ENCODE measurements at places on chromosomes 2 and 18.
A peak's percentile ranks its signal among the peaks of the same experiment; 100 is the strongest.

DNA sequence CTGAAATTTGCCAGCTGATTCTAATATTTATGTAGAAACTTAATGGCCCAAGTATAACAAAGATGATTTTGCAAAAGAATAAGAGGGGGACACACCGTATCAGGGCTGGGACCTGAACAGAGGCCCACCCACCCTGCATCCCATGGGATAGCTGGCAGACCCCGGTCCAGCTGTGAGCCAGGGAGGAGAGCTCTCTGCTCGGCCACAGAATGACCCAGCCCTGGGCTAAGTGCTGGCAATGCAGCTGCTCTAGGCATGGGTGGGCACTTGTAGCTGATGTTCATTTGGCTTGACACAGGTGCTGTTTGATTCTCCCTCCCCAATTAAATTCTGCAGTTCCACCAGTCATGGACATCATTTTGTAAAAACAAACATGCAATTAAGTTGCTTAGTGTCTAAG lies 522.8 kb upstream of the RAB6C start:
- DNase-seq: no peak

GRCh38 chr2:100230754-100231153 lies 88.4 kb upstream of the AFF3 start:
- DNase-seq: peak; percentile 20

GRCh38 chr2:140526575-140526974 lies 1604.2 kb downstream of the LRP1B start:
- DNase-seq: no peak

GRCh38 chr2:127670055-127670956 lies 5.0 kb downstream of the LIMS2 start:
- DNase-seq: no peak

GRCh38 chr2:26874514-26874913 lies 26.6 kb downstream of the DPYSL5 start:
- no peak for DNase-seq

- DNase-seq: no peak
Measured at GRCh38 chr2:233358335-233358734, 4.0 kb downstream of the DGKD start.

- no peak for DNase-seq
Measured at GRCh38 chr2:134739879-134740301, 21.1 kb upstream of the TMEM163 start.

DNA sequence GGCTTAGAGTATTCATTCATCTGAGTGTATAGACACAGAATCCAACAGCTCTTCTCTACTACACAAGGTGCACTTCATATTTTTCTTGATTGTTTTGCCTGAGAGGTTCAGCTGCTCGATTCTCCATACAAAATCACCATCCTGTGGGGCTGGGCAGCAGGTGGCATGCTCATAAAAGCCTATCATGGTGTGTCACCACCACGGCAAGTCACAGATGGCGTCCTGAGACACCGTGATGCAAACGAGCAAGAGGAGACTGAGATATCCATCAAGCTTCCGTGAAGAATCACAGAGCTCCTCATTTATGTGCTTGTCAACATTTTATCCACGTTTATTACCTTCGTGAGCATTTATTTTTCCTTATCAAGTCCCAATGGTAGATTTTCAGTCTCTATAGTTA lies 22.4 kb upstream of the NRP2 start:
- no peak for DNase-seq

DNA sequence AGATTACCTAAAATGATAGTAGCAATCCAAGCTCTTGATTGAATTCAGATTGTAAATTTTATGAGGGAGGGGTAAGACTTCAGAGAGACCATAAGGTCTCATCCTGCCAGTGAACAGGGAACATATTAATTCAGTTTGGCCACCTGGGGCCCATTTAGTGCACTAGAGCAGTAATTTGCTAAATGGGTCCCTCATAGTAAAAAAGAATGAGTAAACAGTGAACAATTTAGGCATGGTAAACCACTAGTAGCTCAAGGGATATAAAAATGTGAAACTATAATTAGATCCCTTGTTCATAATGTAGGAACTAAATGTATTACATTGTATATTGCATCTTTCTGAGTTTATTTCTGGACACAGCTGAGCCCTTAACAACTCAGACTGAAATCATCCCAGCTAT lies 4.9 kb upstream of the PHLPP1 start:
- no peak for DNase-seq

- DNase-seq: no peak
Measured at GRCh38 chr2:28135324-28135723, 244.8 kb downstream of the BABAM2 start.

- no peak for DNase-seq
Measured at GRCh38 chr2:48849770-48850169, 94.2 kb upstream of the LHCGR start.

DNA sequence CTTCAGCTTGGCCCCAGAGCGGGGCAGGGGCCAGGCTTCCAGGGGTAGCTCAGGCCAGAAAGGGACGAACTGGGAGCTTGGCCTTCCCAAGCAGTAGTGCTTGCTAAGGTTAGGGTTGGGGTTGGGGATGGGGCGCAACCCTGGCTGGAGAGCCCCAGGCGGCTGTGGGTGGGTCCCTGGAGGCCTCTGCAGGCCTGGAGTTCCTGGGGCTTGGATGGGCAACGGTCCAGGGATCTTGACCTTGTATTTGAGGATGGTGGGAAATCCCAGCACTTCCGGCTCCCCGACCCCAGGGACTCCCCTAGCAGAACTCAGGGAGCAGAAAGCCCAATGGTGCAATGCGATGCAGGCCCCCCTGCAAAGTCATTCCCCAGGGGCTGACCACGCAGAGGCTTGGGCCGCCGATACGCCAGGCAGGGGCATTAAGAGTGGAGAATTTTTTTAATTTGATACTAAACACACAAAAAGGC lies 12.6 kb upstream of the MLPH start:
- DNase-seq: no peak

DNA sequence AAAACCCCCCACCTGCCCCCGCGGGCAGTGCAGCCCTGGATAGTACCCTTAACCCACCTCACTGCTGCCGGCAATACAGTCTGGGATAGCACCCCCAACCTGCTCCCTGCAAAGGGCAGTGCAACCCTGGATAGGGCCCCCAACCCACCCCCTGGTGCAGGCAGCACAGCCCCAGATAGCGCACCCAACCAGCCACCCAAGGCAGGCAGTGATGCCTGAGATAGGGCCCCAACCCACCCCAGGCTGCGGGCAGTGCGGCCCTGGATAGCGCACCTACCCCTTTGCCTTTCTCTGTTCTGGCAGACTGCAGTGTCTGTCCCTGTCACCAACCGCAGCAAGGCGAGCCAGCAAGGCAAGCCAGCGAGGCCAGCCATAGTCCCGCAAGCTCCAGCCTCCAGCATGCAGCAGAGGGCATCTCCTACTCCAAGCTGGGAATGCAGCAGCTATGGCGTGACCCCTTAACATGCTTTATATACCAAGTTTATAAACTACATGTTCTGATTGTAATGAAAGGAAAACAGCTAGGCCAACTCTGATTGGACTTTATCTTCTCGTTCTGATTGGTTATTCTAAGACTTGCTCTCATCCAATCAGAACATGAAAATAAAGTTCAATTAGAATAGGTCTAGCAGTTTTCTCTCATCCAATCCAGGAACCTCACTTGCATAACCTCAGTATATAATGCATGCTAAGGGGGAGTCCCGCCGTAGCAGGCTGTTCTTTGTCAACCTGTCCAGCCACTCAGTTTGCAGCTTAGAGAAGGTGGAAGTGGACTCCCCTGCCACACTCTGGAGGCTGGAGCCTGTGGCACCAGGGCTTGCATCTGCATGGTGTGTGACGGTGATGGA lies 34.1 kb upstream of the ANKRD62 start:
- DNase-seq: no peak

- peak; percentile 27 for DNase-seq
Measured at GRCh38 chr18:48674758-48675351, 136.0 kb downstream of the CTIF start.

DNA sequence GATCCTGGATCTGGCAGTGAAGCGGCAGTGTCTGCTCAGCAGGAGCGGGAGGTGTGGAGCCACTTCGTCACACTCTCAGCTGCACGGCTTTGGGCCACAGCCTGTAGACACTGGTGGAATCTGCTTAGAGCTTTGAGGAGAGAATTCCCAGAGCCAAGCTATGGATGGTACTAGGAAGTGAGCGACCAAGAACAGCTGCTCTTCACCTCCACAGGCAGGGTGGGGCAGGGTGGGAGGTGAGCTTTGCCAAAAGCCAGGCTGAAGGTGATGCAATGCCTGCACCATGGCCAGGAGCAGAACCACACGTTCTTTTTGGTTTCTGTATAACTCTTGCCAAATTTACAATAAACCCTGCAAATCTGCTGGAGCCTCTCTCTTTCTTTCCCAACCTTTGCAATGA lies 226.1 kb downstream of the ANKRD30B start:
- DNase-seq: no peak

GRCh38 chr2:59851836-59852475 lies 701.5 kb downstream of the BCL11A start:
- no peak for DNase-seq

- DNase-seq: no peak
Measured at GRCh38 chr2:141899740-141900139, 231.1 kb downstream of the LRP1B start.

GRCh38 chr2:169272010-169272409 lies 90.3 kb downstream of the LRP2 start:
- DNase-seq: no peak

- DNase-seq: no peak
Measured at GRCh38 chr18:33467531-33467930, 27.0 kb upstream of the CCDC178 start.

DNA sequence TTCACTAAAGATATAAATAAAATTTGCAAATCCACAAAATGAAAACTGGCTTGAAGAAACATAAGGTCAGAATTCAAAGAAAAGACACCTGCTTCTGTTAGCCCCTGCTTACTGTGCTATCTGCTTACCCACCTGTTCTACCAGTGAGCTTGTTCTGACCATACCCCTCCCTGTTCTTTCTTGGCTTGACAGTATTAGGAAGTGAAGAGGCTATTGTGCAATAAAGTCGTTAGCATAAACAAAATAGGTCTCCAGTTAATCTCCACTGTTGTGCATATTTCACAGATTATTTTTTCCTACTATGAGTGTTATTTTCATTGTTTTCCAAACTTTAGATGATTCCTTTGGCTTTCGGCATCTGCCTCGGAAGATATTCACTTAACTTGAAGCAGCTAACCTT lies 322.1 kb downstream of the CCDC85A start:
- DNase-seq: no peak

GRCh38 chr2:134253804-134254203 lies at the start of gene MGAT5:
MGAT5 (plus strand) TSS chr2:134254072; CDS start chr2:134254404, 332 bp downstream.
- DNase-seq: no peak

DNA sequence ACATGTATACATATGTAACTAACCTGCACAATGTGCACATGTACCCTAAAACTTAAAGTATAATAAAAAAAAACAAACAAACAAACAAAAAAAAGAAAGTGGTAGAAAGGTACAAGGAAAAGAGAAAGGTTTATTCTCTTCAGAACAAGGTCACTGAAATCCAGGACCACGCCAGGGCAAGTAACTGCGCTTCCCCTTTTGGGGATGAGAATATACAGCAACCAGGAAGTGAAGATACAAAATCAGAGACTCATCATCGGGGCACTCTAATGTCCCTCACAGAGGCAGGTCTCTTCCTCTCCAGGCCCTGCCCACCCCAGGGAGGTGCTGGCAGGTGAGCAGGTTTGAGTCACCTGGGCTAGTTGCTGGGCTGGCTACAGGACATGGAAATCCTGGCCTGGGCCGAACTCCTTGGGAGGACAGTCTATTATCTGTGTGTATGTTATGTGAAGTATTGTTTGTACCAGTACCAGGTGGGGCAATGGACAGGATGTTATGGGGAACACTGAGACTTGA lies 100.4 kb upstream of the GPR45 start:
- no peak for DNase-seq

GRCh38 chr2:235270956-235271355 lies 222.9 kb upstream of the AGAP1 start:
- no peak for DNase-seq

DNA sequence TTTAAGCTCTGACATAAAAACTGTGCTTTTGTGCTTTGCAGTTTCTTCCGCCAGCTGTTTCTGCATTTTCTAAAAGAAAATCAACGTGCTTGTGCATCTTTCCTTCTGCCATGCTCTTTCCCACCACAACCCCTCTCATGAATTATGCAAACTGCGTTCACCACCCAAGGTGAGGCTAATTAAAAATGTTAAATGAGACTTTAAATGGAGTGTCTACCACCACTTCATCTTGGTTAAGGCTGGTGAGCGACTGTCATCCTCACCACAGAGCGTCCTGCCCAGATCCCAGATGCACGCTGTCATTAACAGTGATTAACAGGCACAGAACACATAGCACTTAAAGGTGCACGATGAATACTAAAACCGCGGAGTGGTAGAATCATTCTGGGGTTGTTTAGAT lies 250.5 kb upstream of the RAB6C start:
- DNase-seq: no peak

DNA sequence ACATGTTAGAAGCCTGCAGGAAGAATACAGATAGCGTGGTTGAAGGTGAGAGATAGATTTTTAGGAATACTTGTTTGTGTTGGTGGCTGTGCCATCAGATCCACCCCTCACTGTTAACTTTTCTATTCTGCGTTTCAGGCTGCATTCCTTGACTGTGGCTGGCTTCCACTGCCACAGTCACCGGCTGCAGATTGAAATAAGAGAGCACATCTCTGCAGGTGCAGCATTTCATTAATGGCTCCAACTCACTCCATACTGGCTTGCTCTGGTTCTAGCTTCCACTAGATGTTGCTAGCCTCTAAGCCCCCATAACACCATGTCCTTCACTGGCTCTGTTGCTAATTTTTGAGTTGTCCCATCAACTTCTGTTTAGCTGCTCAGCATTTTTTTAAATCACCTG lies 286.5 kb downstream of the CPS1 start:
- DNase-seq: no peak

GRCh38 chr18:46051731-46052461 lies 20.2 kb downstream of the PSTPIP2 start:
- no peak for DNase-seq

Measured in cardiac septum (tissue), 1 donor.